Hair follicle dermal papilla cell (primary cell): ENCODE measurements at places on chromosomes 11 and 22. TPM values are rescaled to one million over a fixed set of nuclear protein-coding genes. Genes with fewer than 3 reads are reported as not detected.

The OR5P2 gene
- not detected in 2 replicates for total RNA-seq

The PTPRCAP gene
- total RNA-seq: 0.32 TPM in 1 of 2 replicates, not detected in the other

The ACR gene
- 0.16 TPM in 1 of 2 replicates, not detected in the other for total RNA-seq

The CCDC87 gene
- 0.49 and 0.85 TPM in 2 replicates for total RNA-seq

The KRTAP5-9 gene
- 0.16 TPM in 1 of 2 replicates, not detected in the other for total RNA-seq

The ADSL gene
- 101 and 108 TPM in 2 replicates for total RNA-seq

The CARD16 gene
- 2.8 and 3.5 TPM in 2 replicates for total RNA-seq

The KRTAP5-8 gene
- not detected in 2 replicates for total RNA-seq

The SEPTIN3 gene
- 5.1 and 8.3 TPM in 2 replicates for total RNA-seq

The ACRV1 gene
- total RNA-seq: not detected in 2 replicates

The TYR gene
- 0.16 TPM in 1 of 2 replicates, not detected in the other for total RNA-seq

The OR51B4 gene
- total RNA-seq: not detected in 2 replicates

The NPAS4 gene
- under 0.01 TPM in 1 of 2 replicates, not detected in the other for total RNA-seq

The P2RX6 gene
- 11.5 and 14.0 TPM in 2 replicates for total RNA-seq

The ESAM gene
- total RNA-seq: 0.61 TPM in 1 of 2 replicates, not detected in the other

The CFAP300 gene
- 6.0 and 7.2 TPM in 2 replicates for total RNA-seq

The NUP50 gene
- total RNA-seq: 29.5 and 59.9 TPM in 2 replicates

The MS4A3 gene
- total RNA-seq: not detected in 2 replicates

The FGF3 gene
- not detected in 2 replicates for total RNA-seq
